ENCODE measurements at places on chromosomes 6 and 20.

DNA sequence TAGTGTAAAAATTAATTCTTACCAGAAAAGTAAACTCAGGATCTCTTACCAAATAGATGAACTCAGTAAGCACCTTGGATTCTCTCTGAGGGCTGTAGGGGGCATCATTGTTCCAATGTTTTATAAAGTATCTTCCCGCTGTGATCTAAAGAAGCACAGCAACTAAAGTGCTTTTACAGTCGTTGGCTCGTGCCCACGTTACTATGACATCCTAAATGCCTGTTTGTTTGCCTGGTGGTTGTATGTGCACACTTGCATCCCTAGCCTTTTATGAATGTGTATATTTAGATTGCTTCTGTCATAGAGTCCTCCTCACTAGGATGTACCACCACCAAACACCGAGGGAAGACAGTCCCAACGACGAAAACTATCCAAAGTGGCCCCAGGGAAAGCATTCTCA lies 34.5 kb downstream of the SLX4IP start:
- no peak for DNase-seq

GRCh38 chr6:136487759-136488425 lies 62.3 kb downstream of the MAP7 start:
- DNase-seq = no peak

GRCh38 chr6:96947055-96947454 lies 22.5 kb downstream of the KLHL32 start:
- no peak for DNase-seq

GRCh38 chr6:85672623-85673022 lies 29.9 kb upstream of the SYNCRIP start:
- DNase-seq = no peak

DNA sequence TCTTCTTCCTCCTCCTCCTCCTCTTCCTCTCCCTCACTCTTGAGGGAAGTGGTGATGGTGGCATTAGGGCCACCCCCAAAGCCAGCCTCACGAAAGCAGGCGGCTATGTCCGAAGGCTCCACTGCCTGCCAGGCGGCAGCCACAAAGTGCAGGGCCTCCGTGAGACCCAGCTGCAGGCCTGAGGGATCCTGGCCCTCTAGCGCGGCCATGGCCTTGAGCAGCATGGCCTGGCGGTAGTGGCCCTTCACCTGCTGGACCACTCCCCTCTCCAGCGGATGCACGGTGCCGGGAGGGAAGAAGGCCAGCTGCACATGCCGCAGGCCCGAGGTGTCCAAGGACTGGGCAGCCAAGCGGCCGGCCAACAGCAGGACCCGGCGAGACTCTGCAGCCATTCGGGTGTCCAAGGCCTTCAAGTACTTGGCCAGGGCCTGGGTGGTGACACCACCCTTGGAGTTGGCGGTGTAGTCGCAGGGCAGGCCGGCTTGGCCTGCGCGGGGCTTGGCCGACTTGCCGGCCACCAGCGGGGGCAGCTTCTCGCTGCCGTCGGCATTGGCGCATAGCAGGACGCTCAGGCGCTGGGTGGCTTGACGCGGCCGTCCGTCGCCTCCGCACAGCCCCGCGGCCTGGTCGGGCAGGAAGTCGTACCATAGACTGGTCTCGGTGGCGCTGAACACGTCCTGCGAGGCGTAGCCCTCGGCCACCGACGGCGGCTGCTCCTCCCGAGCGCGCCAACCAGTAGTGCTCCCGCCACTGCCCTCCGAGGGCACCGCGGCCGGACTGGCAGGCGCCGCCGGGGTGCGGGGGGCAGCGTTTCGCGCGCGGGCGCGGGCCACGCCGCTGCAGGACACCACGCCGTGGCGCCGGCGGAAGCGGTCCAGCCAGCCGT lies 1.1 kb downstream of the CENPB start:
- DNase-seq = no peak

- DNase-seq = no peak
Measured at GRCh38 chr6:139832493-139833305, 458.3 kb upstream of the CITED2 start.

- DNase-seq = no peak
Measured at GRCh38 chr6:4814987-4815386, 38.8 kb downstream of the CDYL start.

DNA sequence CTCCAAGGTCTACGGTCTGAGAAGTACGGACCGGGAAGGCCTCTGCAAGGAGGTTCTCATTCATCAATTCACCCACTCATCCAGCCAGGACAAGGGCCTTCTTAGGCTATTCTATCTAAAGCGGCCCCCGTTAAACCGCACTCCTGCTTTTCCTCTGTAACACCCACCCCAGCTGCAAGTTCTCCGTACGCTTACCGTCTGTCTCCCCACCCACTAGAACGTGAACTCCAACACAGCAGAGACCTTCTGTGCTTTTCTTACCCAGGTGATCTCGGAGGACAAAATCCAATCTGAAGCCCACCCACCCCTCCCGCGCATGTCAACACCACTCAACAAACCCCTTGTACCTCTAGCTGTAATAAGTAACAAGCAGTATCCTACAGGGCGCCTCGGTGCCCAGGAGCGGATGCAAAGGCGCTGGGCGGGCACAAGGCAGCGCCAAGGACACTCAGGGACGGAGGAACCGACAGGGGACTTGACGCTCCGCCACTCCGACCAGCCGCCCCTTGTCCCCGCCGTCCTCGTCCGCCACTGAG lies 351 bp downstream of the AURKA start:
- no peak for DNase-seq

GRCh38 chr6:95576218-95576997 lies 927 bp upstream of the MANEA start:
- DNase-seq = peak; percentile 50

DNA sequence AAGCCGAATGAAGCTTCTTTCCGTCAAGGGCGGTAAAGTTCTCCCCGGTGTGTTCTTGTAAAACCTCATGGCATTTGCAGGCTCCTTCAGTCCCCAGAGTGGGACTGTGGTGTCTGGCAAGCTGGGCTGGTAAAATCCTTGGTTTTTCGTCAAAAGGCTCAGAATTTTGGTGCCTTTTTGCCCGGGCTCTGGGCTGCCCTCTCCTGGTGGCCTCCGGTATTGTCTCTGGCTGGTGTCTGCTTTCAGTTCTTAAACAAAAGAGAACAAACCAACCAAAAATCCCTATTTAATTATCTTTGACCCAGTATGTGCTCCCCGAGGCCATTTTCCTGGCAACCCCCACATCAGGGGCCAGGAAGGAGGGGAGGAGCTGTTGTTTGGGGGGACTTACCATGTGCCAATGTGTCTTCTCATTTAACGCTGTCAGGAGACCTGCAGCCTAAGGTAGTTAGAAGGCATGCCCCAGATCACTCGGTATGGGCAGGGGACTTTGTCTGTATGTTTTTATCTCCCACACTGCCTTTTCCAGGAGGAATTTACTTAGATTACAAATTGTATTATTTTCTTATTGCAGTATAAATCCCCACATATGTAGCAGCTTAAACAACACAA lies 11.1 kb downstream of the CDH4 start:
- DNase-seq = peak; percentile 4

DNA sequence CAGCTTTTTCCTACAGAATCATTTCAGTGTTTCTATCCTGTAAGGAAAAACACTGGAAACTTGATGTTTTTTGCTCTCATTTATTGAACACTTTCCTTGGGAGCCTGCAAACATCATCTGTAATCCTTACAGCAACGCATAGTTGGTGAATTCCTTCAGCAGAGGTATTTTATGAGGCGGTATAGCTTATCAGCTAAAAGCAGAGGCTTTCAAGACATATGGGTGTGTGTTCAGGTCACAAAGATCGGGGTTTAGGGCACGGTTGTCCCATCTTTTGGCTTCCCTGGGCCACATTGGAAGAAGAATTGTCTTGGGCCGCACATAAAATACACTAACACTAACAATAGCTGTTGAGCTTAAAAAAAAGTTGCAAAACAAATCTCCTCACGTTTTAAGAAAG lies 185.0 kb downstream of the AIG1 start:
- DNase-seq = no peak

GRCh38 chr6:28769626-28770402 lies 154.0 kb downstream of the TRIM27 start:
- DNase-seq = no peak

DNA sequence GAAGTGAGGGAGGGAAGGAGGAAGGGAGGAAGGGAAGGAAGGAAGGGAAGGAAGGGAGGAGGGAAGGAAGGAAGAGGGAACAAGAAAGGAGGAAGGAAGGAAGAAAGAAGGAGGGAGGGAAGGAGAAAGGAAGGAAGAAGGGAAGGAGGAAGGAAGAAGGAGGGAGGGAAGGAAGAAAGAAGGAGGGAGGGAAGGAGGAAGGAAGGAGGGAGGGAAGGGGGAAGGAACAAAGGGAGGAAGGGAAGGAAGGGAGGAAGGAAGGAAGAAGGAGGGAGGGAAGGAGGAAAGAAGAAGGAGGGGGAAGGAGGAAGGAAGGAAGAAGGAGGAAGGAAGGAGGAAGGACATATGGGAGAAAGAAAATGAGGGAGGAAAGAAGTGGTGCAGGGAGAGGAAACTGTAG lies 184.7 kb upstream of the PMEPA1 start:
- no peak for DNase-seq

GRCh38 chr6:56640374-56640773 lies 2.3 kb downstream of the DST start:
- no peak for DNase-seq

DNA sequence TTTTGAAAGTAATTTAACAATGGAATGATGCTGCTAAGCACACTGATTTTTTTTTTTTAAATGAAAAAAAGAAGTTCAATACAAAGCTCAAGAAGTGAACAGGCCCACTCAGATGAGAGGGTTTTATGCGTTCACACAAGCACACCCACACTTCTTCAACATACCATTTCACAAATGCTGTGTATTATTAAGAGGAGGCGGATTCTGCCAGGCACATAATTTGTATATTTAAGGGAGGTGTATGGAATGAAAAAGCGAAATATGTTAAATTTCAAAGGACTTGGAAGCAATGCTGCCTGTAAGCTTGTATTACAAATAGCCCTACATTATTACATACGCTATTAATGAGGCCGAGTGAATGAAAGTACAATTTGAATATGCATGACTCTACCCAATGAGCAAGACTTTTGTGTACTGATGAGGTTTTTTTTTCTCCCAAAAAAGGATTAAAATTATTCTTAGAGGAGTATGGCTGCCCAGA lies 123.9 kb downstream of the INSM1 start:
- no peak for DNase-seq

DNA sequence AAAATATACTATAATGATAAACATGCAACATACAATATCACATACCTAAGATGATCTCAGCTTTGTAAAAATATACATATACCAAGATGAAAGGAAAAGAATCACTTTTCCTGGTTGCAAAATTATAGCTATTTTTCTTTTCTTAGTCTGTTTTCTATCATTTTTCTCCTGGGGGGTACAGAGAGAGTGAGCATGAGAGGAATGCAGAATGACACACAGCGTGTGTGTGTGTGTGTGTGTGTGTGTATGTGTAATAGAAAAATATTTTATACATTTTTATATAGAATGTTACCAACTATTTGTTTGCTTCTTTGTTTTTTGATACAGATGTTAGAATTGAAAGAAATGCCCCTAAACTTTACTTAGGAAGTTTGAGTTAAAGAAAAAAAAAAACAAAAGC lies 64.3 kb downstream of the FAM83B start:
- DNase-seq = no peak

GRCh38 chr6:33654831-33655554 lies 33.9 kb downstream of the ITPR3 start:
- DNase-seq = no peak

- peak; percentile 56 for DNase-seq
Measured at GRCh38 chr20:5557123-5557522, 193.1 kb upstream of the SHLD1 start.

GRCh38 chr20:63330084-63330760 lies 30.9 kb downstream of the CHRNA4 start:
- DNase-seq = no peak

DNA sequence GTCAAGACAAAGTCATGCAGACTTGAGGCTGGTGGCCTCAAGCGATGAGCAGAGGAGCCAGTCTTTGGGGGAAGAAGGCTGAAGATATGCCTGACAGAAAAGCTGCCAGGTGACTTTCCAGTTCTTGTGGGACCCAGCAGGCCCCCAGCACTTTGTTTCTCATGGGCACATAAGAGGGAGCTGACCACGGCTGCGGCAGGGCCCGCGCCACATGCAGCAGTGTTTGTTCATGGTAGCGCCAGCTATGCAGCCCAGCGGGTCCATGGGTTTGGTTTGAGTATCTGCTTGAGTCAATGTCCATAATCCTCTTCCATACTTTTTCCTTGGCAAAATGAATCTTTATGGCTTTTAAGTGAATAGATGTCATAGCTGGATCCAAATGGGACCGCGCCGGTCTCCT lies 91.0 kb upstream of the LY86 start:
- DNase-seq = no peak

- no peak for DNase-seq
Measured at GRCh38 chr6:136927292-136927691, 5.2 kb downstream of the SLC35D3 start.

- DNase-seq = no peak
Measured at GRCh38 chr6:28682542-28682941, 156.9 kb downstream of the GPX5 start.

- DNase-seq = no peak
Measured at GRCh38 chr20:47244451-47244850, 112.0 kb downstream of the ZMYND8 start.

- DNase-seq = no peak
Measured at GRCh38 chr6:106316375-106316766, 9.2 kb downstream of the ATG5 start.

DNA sequence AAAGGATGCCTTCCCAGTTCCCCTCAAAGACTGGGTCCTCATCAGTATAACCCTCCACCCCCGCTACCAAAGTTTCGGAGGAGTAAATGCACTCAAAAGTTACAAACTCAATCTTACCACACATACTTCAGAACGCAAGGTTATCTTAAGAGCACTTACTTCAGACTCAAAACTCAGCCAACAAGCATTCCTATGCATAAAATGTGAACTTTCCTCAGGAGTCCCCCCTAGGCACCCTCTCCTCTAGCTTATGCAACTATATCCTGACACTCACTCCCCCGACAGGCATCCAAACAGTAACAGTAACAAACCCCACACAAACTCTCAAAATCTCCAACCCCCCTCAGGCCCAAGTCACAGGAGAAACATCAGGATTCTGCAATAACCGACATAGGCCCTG lies 11.1 kb upstream of the ADTRP start:
- no peak for DNase-seq

GRCh38 chr6:114282292-114282691 lies 60.5 kb downstream of the HS3ST5 start:
- no peak for DNase-seq

- DNase-seq = no peak
Measured at GRCh38 chr6:134245706-134246105, 72.2 kb downstream of the SGK1 start.

- DNase-seq = no peak
Measured at GRCh38 chr6:14286144-14286543, 168.6 kb downstream of the CD83 start.

- DNase-seq = no peak
Measured at GRCh38 chr20:37803438-37804307, 99.3 kb upstream of the VSTM2L start.

- DNase-seq = no peak
Measured at GRCh38 chr6:93858213-93858612, 438.9 kb upstream of the EPHA7 start.

GRCh38 chr6:147693181-147693580 lies 184.7 kb downstream of the SAMD5 start:
- no peak for DNase-seq

Measured in T-helper 1 cell (primary cell).